ENCODE measurements at places on chromosomes 7 and 10.
A peak's percentile ranks its signal among the peaks of the same experiment; 100 is the strongest.

DNA sequence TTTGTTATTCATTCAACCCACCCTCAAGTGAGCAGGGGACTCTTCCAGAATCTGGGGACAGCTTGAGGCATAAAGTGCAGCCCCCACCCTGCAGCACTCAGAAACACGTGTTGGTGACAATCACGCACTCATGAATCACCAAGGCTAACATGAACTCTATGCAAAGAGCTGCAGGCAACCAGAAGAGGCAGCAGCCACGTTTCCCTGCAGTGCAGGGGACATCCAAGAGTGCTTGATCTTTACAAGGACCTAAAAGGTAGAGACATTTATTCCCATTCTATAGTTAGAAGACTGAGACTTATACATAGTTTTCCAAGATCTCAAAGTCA, 135.2 kb upstream of the GDF10 start:
- no peak for DNase-seq

DNA sequence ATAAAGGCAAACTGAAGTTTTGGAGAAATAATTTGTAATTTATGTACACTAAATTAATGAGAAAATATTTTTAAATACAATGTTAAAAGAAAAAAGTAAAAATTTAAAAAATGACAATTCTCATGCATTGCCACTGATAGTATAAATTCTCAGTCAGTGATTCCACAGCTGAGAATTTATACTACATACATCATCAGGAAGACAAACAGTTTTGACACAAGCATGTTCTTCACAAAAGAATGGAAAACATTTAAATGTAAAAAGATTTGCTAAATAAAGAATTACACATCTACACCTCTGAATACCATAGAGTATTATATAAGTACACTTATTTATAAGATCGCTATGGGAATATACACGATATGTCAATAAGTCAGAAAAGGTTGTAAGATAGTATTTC, 101.1 kb upstream of the LAMB4 start:
- no peak for DNase-seq

GRCh38 chr10:125060826-125061556, 99.4 kb downstream of the CTBP2 start:
- DNase-seq: no peak

- DNase-seq: peak; percentile 99
These were observed 232 bp upstream of the MICALL2 start for GRCh38 chr7:1459512-1459892.

DNA sequence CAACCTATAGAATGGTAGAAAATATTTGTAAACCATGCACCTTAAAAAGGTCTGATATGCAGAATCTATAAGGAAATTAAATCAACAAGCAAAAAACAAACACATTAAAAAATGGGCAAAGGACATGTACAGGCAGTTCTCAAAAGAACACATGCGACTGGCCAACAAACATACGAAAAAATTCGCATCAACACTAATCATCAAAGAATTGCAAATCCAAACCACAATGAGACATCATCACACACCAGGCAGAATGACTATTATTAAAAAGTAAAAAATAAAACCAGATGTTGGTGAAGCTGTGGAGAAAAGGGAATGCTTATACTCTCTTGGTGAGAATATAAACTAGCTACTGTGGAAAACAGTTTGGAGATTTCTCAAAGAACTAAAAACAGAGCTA, 33.2 kb downstream of the TMEM229A start:
- no peak for DNase-seq

DNA sequence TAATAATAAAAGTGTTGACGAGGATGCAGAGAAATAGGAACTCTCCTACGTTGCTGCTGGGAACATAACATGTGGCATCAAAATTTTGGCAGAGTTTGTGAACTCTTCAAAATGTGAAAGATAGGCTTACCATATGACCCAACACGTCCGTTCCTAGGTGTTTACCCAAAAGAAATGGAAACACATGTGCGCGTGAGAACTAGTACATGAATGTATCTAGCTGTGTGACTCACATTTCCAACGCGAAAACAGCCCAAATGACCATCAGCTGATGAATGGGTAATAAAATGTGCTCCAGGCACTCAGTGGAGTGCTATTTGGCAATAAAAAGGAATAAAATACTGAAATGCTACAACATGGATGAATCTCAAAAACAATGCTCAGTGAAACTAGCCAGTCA, 10.4 kb upstream of the ELFN1 start:
- DNase-seq: no peak

DNA sequence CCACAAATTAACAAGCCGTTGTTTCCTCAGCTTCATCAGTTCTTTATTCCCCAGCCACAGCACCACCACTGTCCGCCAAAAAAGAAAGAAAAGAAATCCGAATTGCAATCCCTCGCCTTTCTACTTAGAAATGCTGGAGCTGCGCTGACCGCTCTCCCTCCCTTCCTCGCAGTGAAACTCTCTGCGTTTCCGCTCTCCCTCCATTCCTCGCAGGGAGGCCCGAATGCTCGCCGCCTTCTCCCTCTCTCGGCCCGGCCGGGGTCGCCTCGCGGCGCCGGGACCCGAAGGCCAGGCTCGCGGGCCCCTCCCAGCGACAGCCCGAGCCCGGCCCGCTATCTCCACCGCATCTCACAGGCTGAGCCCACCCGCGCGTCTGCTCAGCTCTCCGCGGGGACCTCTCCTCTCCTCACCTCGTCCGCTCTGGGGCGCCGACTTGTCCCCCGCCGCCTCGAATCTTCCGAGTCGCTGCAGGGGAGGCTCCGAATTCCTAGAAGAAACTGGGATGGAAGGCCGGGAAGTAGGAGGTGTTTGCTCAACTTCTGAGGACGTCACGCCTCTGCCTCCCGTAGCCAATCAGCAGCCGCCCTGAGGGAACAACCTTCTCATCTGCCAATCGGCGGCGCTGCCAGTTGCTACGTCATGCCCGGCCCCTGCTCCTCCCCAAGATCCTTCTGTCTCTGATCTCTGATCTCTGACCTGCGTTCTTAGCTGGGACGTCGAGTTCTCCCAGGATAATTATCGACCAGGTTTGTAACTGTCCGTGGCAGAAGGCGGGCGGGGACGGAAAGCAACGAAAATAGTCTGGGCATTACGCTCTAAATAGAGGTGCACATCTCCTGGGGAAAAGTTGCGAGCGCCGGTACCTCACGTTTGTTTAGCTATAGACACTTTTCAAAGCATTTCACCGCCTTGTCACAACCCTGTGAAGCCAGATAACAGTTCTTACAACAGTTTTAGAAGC, at the start of gene AASS:
Gene AASS (minus strand): TSS at position 499 of the 961 bp plus-strand sequence. CDS start 10,523 bp downstream, outside the sequence.
- peak; percentile 63 for DNase-seq

DNA sequence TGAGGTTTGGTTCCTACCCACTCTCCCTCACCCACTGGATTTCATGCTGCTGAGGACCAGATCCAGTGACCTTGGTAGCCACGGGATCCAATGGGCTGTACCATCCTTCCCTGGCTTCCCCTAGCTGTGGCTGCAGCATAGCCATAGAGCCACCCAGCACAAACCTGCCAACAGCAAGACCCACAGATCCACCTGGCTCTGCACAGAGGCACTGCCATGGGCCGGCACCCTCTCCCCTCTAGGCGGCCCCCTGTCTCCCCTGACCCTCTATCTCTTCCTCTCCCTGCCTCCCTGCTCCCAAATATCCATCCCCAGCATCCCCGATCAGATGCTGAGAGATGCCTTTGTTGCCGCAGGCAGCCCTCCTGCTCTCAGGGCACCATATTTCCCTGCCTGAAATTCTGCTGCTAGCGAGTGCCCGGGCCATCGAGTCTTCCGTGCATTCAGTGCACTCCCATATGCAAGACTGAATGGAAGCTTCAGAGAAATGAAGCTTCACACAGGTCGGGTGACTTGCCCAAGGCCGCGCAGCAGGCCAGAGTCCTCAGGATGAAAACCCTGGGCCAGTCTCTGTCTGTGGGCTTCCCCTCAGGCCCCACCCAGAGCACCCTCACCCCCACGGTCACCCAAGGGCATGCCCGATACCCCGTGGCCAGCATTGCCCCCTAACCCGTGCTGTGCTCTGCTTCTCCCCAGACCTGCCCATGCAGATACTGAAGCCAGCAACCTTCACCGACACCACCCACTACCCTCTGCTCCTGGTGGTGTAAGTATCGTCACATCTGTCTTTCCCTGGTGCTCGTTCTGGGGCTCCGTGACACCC, 130.8 kb downstream of the PAXIP1 start:
- DNase-seq: no peak
